Retinal pigment epithelial cell (primary cell): ENCODE measurements at places on chromosomes 2 and 18.

GRCh38 chr2:64319896-64320295 lies 134.1 kb upstream of the LGALSL start:
- DNase-seq = no peak

- no peak for DNase-seq
Measured at GRCh38 chr18:64090876-64091275, 58.0 kb downstream of the LINC00305 start.

GRCh38 chr2:183967756-183968155 lies 630.6 kb upstream of the ZNF804A start:
- no peak for DNase-seq

GRCh38 chr2:101811226-101812015 lies 113.9 kb downstream of the MAP4K4 start:
- no peak for DNase-seq

DNA sequence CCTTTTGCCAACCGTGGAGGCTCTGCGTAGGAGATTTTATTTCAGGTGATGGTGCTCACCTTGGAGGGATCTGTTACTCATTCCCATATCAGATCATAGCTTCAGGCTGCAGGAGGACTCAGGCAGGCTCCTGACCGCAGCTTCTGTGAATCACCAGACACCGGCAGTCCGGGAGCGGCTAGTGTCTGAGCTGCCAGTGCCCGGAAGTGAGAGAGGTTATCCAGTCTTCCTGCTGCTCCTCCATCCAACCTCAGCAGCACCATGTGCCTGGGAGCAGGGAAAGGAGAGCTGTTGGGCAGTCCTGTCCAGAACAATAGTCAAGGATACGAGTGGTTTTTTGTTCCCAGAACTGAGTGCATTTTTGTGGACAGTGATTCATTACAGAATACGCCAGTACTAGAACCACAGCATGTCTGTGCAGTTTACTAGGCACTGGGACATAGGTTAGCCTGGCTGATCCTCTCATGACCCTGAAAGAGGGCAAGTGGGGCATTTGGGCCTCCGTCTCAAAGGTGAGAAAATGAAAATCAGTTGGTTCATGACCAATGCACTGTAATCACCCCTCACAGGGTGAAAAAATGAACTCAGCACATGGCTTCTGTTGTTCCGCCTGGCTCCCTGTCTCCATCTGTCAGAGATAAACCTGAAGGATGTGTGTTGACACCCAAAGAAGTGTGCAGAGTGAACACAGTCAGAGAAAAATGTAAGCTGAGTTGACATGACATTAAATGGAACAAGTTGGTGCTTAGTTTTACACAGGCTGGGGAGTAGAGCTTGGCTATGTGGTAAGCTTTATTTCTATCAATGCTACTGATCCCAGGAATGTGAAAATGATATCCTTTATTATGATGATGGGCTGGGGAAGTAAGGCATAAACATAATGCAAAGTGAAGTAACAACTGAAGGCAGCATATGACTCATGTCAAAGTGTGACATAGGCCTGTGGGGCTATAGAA lies 12.2 kb downstream of the FHOD3 start:
- DNase-seq = peak; percentile 89

GRCh38 chr2:49948091-49948490 lies 793.8 kb upstream of the FSHR start:
- DNase-seq = no peak
